ENCODE measurements at places on chromosomes 5 and 9. TPM values are rescaled to one million over a fixed set of nuclear protein-coding genes. Genes with fewer than 3 reads are reported as not detected.

DNA sequence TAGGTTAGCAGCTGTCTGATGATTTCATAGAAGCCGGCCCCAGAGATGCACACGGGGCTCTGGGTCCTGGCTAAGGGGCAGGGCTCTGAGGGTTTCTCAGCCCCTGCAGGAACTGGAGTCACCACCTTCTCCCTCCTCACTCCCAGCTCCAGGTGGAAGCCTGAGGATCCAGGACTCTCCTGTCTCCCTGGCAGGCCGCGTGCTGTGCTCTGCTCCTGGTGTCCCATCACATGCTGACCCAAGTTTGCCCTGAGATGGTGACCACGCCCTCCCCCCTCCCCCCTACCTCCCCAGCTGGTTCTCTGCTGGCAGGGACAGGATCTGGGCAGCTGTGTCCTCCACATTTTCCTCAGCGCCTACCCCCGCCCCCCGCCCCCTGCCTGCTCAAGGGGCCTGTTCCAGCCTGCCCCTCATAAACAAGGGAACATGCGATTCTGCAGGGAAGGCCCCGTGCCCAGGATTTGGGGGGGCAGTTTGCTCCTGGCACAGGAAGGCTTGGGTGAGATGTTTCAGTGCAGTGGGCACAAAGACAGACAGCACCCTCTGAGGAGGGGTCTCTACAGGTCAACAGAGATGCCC, 87.4 kb downstream of the PSD2 start:
- no peak for DNase-seq

GRCh38 chr9:27829621-27830020, 256.3 kb upstream of the C9orf72 start:
- DNase-seq, result no peak

- no peak for DNase-seq
Measured at GRCh38 chr9:113481176-113481787, 17.8 kb downstream of the RGS3 start.

DNA sequence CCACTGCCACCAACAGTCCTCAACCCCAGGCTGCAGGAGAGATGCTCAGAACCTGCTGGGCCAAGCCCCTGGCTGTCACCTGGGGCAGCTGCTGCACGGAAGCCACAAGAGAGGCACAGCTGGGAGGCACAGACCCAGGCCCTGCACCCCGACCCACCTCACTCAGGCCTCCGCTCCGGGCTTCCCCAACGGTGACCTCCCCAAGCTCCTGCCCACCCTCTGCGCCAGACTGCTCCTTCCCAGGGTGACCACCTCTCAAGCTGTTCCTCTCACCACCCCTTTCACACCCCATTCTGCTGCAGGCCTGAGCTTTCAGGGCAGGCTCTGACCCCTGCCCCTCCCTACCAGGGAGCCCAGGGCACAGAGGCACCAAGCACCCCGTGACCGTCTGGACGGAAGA, 33.0 kb downstream of the VAV2 start:
- no peak for DNase-seq

Gene C1QTNF2
- total RNA-seq, result 1.8 TPM

Gene ABLIM3
- total RNA-seq, result 0.27 TPM

Gene CNTFR
- total RNA-seq, result 28.9 TPM

Gene PCDHA13
- 5.8 TPM for total RNA-seq

Measured in mesothelial cell of epicardium (in vitro differentiated cells).